ENCODE measurements at places on chromosomes 7 and 10.

DNA sequence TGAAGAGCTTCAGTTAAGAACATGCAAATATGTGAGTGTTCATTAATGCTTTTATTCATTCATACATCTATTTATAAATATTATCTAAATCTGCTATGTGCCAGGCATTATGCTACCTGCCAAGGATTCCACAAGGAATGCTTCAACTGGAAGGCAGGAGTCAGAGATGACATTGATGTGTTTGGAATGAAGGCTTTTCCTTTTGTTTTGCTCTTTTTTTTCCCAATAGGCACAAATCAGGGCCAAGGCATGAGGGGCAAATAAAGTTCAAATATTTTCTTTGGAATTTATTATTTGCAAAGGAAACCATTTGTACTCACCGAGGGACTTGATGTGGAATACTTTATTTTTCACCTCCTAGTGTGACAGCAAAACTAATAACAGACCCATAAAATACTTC, 530.3 kb downstream of the ARL4A start:
- no peak for DNase-seq

GRCh38 chr7:3218411-3219225, 82.4 kb upstream of the SDK1 start:
- no peak for DNase-seq

- DNase-seq, result no peak
These were observed 14.4 kb upstream of the GJC3 start for GRCh38 chr7:99943641-99944496.

DNA sequence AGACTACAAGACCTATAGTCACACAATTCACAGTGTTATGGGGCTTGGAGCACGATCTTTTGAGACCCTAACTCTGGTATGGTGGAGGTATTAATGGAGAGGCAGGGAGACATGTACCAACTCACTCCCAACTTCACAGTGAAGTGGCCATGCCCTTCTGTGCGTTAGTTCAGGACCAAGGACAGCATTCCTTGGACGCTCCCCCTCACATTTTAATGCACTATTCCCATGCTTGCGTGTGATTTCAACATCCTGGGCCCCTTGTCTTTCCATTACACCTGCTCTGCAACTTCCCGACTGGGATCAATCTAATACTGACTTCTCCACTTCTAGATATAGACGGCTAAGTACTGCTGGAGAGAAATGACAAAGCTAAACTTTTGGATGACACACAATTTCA, 72.7 kb downstream of the PLCE1 start:
- DNase-seq, result no peak

DNA sequence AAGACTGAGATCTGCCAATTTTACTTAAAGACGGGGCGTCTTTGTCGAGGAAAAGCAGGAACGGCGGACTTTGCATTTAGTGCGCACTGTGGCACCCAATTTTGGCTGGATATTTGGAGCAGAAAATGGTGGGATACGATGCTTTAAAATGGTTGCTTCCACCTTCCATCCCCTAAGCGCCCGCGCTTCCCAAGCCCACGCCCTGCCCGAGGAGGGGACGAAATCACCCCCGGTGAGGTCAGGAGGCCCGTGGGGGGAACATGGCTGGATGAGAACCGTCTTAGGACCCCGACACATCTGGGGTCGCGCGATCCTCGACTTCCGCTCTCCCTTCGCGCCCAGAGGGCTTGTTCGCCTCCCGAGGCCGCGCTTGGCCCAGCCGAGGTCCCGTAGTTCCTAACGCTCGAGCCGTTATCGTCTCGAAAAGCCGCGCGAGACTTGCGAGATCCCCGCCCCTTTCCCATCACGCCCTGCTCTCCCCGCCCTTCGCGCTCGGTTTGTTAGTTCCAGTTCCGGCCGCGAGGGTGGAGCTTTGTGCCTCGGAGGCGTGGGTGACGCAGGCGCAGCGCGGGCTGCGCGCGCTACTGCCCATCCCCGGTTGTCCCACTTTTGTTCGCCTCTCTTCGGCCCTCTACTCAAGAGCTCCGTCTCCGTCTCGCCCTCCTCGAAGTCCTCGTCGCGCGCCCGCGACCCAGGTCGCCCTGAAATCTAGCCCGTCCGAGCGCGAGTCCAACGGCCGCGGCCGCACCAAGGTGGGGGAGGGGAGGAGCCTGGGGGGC, at the start of gene SRRT:
Gene SRRT, plus strand, starts transcription at position 527 of the 779 bp plus-strand sequence. CDS start 488 bp downstream, outside the sequence.
- DNase-seq, result peak; percentile 99

GRCh38 chr10:75589895-75590654, 158.7 kb downstream of the LRMDA start:
- DNase-seq, result no peak

DNA sequence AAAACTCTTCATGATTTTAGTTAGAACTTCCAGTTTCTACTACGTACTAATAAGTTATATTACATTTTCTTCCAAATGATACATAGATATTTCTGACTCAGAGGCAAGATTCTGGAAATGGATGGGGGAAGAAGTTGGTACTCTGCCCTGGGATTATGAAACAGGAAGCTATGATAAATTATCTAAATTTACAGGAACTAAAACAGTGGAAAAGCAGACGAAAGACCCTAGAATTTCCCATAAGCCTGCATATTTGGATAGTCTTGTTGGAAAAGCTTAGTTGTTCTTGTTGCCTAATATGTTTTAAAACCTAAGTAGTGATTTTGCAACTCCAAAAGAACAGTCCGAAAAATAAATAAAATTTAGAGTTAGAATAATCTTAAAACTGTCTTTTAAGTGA, 21.8 kb downstream of the CFAP69 start:
- no peak for DNase-seq

GRCh38 chr10:9289811-9290210, 1235.3 kb downstream of the GATA3 start:
- no peak for DNase-seq

- no peak for DNase-seq
These were observed 279.6 kb upstream of the PITRM1 start for GRCh38 chr10:3452173-3452626.

GRCh38 chr7:116337018-116337417, 126.7 kb downstream of the TES start:
- no peak for DNase-seq

- no peak for DNase-seq
These were observed 212.6 kb downstream of the WDR37 start for GRCh38 chr10:1268831-1269230.

- no peak for DNase-seq
These were observed 185.3 kb downstream of the WDR11 start for GRCh38 chr10:121036431-121036830.

DNA sequence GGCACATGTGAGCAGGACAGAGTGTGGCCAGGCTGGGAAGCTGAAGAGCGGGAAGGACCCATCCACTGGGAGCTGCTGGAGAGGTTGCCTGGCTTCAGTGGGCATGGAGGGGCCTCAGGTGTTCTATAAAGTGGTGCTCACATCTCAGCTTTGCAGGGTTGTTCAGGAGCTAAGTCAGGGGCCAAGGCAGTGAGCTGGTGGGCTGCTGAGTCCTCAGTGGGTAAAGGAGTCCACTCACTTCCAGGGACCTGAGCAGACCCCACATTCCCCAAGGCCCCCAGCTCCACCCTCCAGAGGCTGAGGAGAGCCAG, 28.8 kb upstream of the C10orf53 start:
- DNase-seq, result no peak

DNA sequence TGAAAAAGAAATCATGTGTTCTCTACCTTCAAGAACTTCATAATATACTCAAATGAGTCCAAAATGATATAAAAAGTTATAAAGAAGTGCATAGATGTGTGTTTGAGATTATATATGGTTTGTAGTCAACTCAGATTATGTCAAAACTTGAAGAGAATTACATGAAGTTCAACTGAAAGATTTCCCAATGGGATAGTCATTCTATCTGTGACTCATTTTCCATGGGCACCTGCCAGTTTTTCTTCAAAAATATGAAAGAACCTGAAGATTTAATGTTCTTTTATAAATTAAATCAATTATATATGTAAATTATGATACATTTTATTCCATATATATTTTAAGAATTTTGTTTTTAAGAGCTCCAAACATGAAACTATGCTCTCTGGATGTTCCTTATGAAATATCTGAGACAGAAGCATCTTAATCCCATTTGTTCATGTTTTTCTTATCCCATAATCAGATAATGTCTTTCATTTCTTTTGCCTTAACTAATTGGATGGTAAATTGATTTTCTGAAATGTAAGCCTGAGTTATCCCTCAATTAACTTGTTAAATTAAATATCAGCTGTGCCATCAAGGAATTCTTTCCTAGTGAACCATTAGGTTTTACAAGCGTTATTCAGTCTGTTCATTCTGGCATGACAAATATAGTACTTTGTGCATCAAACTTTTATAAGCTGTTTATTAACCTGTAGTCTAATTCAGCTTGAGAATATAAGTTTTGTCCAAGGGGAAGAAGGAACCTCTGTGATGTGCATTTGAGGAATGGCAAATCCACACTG, 387.1 kb downstream of the IPMK start:
- DNase-seq, result no peak

GRCh38 chr7:2722591-2722990, 34.6 kb downstream of the AMZ1 start:
- no peak for DNase-seq
